ENCODE measurements at places on chromosomes 11 and 22.

- DNase-seq, result no peak
These were observed 16.5 kb downstream of the SLC22A12 start for GRCh38 chr11:64607381-64607985.

GRCh38 chr22:48718818-48719500, 1108.7 kb downstream of the BRD1 start:
- no peak for DNase-seq

- no peak for DNase-seq
These were observed 275.0 kb upstream of the SESN3 start for GRCh38 chr11:95505927-95506426.

DNA sequence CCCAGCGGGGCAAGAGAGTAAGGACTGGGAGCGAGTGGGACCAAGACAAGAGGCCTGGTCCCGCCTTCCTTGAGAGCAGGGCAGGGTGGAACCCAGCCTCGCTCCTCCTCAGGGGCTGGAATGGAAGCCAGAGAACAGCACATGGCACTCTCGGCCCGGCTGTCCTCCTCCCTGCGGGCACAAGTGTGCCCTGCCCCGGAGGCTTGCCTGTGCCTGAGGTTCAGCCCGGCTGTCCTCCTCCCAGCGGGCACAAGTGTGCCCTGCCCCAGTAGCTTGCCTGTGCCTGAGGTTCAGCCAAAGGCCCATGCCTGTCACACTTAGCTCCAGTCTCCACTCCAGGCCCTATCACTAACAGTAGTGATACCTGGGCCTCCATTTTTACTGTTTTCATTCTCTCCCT, 24.2 kb downstream of the SULT4A1 start:
- DNase-seq, result no peak

DNA sequence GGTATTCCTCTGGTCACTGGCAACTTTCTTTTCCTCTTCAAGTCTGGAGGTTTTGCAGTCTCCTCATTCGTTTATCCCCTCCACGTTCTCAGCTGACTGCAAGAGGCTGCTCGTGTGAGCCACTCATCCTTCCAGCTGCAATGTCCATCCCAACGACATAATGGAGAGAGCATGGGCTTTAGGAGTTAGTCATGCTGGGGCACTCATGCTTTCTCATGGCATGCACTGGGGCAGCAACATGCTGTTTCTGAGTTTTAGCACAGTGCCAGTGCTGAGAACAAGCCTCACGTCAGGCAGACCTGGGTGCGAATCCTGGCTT, 7.1 kb downstream of the DCPS start:
- no peak for DNase-seq

- DNase-seq, result peak; percentile 31
These were observed 68.3 kb downstream of the ARHGEF12 start for GRCh38 chr11:120404495-120404894.
